Neural progenitor cell (in vitro differentiated cells): ENCODE measurements at places on chromosomes 4 and X. TPM values are rescaled to one million over a fixed set of nuclear protein-coding genes. Genes with fewer than 3 reads are reported as not detected.

DNA sequence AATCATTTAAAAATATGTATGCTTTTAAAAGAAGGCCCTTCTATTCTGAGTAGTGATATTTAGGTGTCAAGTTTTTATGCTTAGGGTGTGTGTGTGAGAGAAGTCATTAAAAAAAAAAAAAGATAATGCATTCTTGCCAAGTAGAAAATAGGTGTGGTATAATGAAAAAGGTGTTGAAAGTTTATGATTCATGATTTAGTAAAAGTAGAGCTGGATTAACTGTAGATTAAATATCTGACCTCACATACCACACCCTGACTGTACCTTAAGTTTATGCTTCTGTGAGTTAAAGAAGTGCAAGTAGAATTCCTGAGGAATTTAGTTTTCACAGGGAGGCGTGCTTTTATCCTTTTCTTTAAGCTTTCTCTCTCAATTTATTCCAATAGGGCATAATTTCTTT lies 71.1 kb downstream of the BMPR1B start:
- H3K4me1 ChIP-seq, result no peaks in the 10 kb centered on the region
- no peaks in the 10 kb centered on the region for H3K36me3 ChIP-seq
- no peak overlapping the region for H3K27ac ChIP-seq
- H3K4me3 ChIP-seq, result no peak overlapping the region
- no peaks in the 10 kb centered on the region for H3K27me3 ChIP-seq

HPF1 gene
- total RNA-seq, result 90.1 and 131 TPM in 2 replicates

NAA11 gene
- total RNA-seq, result not detected in 2 replicates

- H3K27me3 ChIP-seq, result no peaks in the 10 kb centered on the region
- no peak overlapping the region for H3K4me3 ChIP-seq
- H3K36me3 ChIP-seq, result no peaks in the 10 kb centered on the region
Measured at GRCh38 chrX:123771449-123772064, 38.7 kb upstream of the THOC2 start.

GPAT3 gene
- 0.99 TPM in 1 of 2 replicates, not detected in the other for total RNA-seq

GRCh38 chr4:81522711-81523110 lies 51.0 kb upstream of the RASGEF1B start:
- no peak overlapping the region for H3K4me3 ChIP-seq
- peaks cover 35% of the 10 kb centered on the region for H3K4me1 ChIP-seq
- H3K36me3 ChIP-seq, result no peaks in the 10 kb centered on the region
- DNase-seq, result no peak

GLRB gene
- 2.7 and 6.1 TPM in 2 replicates for total RNA-seq

DNA sequence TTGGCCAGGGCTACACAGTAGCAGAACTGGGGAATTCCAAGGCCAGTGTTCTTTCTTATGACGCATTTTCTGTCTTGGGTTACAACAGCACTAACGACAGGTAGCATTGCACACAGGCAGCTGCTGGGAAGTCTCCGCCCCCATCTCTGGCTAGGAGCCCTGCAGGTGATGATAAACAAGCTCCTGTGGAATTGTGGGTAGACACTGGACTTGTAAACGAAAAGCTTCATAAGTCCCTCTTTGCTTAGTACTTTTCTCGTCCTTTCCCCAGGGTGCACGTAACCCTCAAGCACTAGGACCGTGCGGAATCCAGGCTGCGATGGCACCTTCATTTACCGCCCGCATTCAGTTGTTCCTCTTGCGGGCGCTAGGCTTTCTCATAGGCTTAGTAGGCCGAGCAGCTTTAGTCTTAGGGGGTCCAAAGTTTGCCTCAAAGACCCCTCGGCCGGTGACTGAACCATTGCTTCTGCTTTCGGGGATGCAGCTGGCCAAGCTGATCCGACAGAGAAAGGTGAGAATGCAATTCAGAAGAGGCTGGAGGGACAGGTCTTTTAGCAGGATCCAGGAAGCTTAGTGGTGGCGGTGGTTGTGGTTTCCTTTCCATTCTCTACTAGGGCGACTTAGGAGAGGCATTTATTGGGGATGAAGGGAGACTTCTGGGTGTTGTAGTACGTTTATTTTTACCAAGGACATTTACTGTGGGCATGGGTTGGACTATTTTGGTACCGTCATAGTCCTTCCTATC lies at the start of gene FAAH2:
TSS of gene FAAH2 (plus strand) at position 200 of the 745 bp plus-strand sequence. CDS start at position 320, 120 bp downstream.
- H3K36me3 ChIP-seq, result no peaks in the 10 kb centered on the region
- H3K4me1 ChIP-seq, result peaks cover 8% of the 10 kb centered on the region
- H3K27ac ChIP-seq, result no peak within 1 kb of the TSS
- H3K4me3 ChIP-seq, result peak within 1 kb of the TSS; percentile 61

DNA sequence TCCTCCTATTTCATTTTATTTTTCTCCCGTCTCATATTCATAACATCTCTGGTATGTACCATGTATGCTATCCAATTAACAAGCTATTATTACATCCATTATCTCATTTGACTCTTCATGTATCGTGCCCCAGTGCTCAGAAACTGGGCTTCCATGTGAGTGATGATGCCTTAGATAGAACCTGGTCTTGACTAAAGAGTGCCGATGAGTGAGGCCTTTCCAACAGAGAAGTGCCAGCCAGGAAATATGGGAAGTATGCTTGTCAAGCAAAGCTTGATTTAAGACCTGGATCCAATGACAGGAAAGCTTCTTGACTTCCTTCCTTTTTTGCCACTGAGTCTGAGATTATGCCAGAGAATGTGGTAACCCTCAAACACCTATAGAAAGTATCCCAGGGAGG lies 371.7 kb upstream of the FGF13 start:
- H3K36me3 ChIP-seq, result no peaks in the 10 kb centered on the region
- H3K27me3 ChIP-seq, result no peaks in the 10 kb centered on the region
- DNase-seq, result no peak
- no peaks in the 10 kb centered on the region for H3K4me1 ChIP-seq
- no peak overlapping the region for H3K4me3 ChIP-seq

MID1 gene
- 22.8 and 29.5 TPM in 2 replicates for total RNA-seq

CCKAR gene
- total RNA-seq, result not detected in 2 replicates

CFAP299 gene
- not detected in 2 replicates for total RNA-seq

GRCh38 chr4:169199184-169199583 lies 71.6 kb downstream of the SH3RF1 start:
- no peaks in the 10 kb centered on the region for H3K27me3 ChIP-seq
- no peak for DNase-seq
- peaks cover 44% of the 10 kb centered on the region for H3K4me1 ChIP-seq

SPIN3 gene
- total RNA-seq, result 17.8 and 22.0 TPM in 2 replicates

GRCh38 chrX:68758671-68759070 lies 70.2 kb upstream of the EFNB1 start:
- H3K27me3 ChIP-seq, result no peaks in the 10 kb centered on the region
- DNase-seq, result no peak
- no peak overlapping the region for H3K27ac ChIP-seq
- H3K36me3 ChIP-seq, result no peaks in the 10 kb centered on the region
- no peaks in the 10 kb centered on the region for H3K4me1 ChIP-seq

DRD5 gene
- total RNA-seq, result 0.06 TPM in 1 of 2 replicates, not detected in the other

DNA sequence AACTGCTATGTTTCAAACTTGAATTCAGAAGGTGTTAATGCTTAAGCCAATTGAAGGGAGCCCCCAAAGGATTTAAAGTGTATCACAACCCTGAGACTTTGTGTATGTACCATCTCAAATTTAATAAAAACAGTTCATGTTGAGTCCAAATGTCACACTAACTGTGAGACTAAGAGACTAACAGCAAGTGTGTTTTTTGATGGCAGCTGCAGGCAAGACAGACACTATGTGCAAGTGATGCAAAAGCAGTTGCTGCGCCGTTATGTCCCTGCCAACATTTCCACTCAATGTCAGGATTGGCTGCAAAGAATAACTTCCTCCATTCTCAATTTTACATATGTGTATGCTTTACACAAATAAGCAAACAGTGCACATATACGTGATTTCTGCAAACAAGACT lies 594.6 kb downstream of the IL15 start:
- H3K4me3 ChIP-seq, result no peak overlapping the region
- no peaks in the 10 kb centered on the region for H3K36me3 ChIP-seq
- H3K27ac ChIP-seq, result no peak overlapping the region

GRCh38 chr4:53821179-53821851 lies 230.0 kb upstream of the LNX1 start:
- no peaks in the 10 kb centered on the region for H3K27me3 ChIP-seq
- no peak for DNase-seq
- no peak overlapping the region for H3K4me3 ChIP-seq
- no peaks in the 10 kb centered on the region for H3K4me1 ChIP-seq
- H3K27ac ChIP-seq, result no peak overlapping the region

DNA sequence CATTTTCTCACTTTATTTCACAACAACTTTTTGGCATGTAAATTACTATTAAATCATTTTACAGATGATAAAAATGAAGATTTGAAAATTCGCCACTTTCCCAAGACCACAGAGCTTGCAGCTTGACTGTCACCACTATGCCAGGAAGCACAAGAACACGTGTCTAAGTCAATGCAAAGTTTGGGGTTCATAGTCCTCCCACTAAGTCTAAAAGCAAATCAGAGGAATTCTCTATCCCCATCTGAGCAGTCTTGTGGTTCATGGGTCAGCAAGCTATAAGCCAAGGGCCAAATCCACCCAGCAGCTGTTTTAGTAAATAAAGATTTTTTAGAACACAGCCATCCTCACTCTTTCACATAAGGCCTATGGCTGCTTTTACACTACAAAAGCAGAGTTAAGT lies 833.3 kb upstream of the INTU start:
- H3K27ac ChIP-seq, result no peak overlapping the region
- H3K4me1 ChIP-seq, result no peaks in the 10 kb centered on the region
- DNase-seq, result no peak
